ENCODE measurements at places on chromosomes 5 and 9.

- no peak for DNase-seq
Measured at GRCh38 chr5:27266184-27266583, 227.8 kb upstream of the CDH9 start.

DNA sequence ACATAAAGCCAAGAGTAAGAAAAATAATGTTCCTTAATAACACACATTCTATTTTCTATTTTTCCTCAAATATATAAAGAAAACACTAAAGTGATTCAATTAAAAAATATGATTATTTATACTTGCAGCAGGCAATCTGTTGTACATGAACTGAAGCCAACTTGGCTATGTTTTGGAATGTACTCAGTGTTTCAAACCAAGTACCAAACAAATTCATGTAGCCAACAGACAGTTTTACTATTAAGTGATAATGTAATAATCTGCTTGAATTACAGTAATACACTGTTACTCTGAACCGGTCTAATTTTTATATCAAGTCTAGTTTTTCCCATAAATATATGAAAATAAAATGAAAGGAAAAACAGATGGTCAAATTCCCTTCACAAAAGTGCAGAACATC is 58.0 kb downstream of the CEP120 start:
- no peak for DNase-seq

GRCh38 chr9:75990576-75991304 is 100.3 kb downstream of the PCSK5 start:
- no peak for DNase-seq

DNA sequence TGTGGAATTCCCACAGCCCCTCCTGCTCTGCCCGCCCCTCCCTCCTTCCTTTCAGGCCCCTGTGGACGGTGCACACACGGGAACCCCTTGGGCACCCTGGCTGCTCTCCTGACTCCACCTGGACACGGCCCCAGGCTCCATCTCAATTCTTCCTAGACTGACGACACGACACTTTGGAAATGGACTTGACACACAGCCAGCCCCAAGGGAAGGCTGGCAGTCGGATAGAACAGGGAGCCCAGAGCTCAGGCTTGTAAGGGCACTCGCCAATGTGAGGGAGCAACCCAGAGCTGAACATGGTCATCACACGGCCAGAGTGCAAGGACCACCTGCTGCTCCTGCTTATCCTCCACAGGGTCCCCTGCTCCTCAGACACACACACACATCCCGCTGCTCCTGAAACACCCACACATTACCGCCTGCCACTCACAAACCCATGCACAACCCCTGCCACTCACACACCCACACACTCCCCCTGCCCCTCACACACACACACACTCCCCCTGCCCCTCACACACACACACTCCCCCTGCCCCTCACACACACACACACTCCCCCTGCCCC is 8.9 kb downstream of the SLC9A3 start:
- no peak for DNase-seq

GRCh38 chr9:116151199-116151598 is 2.4 kb upstream of the PAPPA start:
- DNase-seq, result no peak

- no peak for DNase-seq
Measured at GRCh38 chr5:67855523-67855922, 360.0 kb upstream of the PIK3R1 start.

- DNase-seq, result no peak
Measured at GRCh38 chr9:137276473-137277328, 825 bp upstream of the TOR4A start.

All from stimulated activated CD4-positive, alpha-beta T cell treated with anti-CD3 and anti-CD28 coated beads, Interleukin-15, amount 100 ng/mL, for 48 hours (primary cell).